ENCODE measurements at places on chromosomes 7 and 10.

GRCh38 chr10:25869067-25869591, 64.9 kb upstream of the MYO3A start:
- no peaks in the 10 kb centered on the region for H3K4me1 ChIP-seq
- H3K36me3 ChIP-seq = no peaks in the 10 kb centered on the region
- no peak overlapping the region for H3K4me3 ChIP-seq
- no peaks in the 10 kb centered on the region for H3K27me3 ChIP-seq
- DNase-seq = no peak

GRCh38 chr7:7944619-7945282, 23.8 kb upstream of the GLCCI1 start:
- no peak overlapping the region for H3K4me3 ChIP-seq
- no peak overlapping the region for H3K27ac ChIP-seq
- H3K36me3 ChIP-seq = no peaks in the 10 kb centered on the region
- DNase-seq = no peak

DNA sequence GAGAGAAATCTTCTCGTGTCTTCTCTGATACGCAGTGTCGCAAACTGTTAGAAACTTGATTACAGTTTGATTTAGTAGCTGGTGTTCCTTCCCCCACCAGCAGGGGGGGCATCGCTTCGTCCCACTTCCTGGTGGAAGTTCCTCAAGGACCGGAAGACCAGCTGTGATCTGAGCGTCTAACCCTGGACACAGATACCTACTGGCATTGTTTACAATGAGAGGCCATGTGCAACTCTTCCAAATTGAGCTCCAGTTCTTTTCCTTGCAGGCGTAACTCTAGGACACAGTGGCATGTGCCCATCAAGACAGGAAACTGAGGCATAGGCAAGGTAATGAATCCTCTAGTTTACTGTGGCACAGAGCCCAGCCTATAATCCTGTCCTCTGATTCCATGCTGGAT, 219.0 kb downstream of the CCDC3 start:
- H3K36me3 ChIP-seq = no peaks in the 10 kb centered on the region
- no peaks in the 10 kb centered on the region for H3K27me3 ChIP-seq
- H3K27ac ChIP-seq = no peak overlapping the region
- H3K4me3 ChIP-seq = no peak overlapping the region

GRCh38 chr10:133527771-133528271, 658 bp downstream of the CYP2E1 start:
- H3K27me3 ChIP-seq = peaks cover 73% of the 10 kb centered on the region
- H3K4me3 ChIP-seq = peak overlapping the region; percentile 58
- no peak overlapping the region for H3K27ac ChIP-seq
- no peak for DNase-seq
- peaks cover 26% of the 10 kb centered on the region for H3K4me1 ChIP-seq

GRCh38 chr10:11209830-11210181, 192.1 kb downstream of the CELF2 start:
- H3K27me3 ChIP-seq = no peaks in the 10 kb centered on the region
- peak overlapping the region; percentile 58 for H3K27ac ChIP-seq
- DNase-seq = no peak
- peaks cover 97% of the 10 kb centered on the region for H3K4me1 ChIP-seq
- no peaks in the 10 kb centered on the region for H3K36me3 ChIP-seq

DNA sequence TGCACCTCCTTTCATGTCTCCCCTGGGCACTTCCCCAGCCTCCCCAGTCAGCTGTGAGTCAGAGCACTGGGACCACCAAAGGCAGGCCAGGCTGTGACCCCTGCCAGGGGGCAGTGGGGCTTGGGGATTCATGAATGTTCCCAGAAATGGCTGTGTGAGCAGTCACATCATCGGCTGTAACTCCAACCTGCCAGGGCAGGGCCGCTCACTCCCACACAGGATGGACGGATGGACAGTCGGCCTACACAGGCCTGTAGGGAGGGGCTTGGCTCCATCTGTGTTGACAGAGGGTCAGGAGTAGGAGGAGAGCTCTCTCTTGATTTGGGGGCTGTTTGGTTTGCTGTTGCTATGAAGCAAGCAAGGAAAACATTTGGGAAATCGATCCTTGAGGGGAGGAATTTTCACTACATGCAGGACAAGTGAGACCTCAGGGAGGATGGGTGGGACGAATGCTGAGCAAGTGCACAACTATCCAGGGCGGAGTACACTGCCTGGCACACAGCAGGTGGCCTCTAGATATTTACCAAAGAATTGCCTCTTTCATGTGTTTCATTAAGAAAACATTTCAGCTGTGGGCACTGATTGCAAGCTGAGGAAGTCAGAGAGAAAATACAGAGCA, 2.9 kb upstream of the IGFBP1 start:
- H3K27ac ChIP-seq = no peak overlapping the region
- no peak overlapping the region for H3K4me3 ChIP-seq
- no peak for DNase-seq
- H3K27me3 ChIP-seq = peaks cover 91% of the 10 kb centered on the region
- H3K4me1 ChIP-seq = peaks cover 10% of the 10 kb centered on the region
- no peaks in the 10 kb centered on the region for H3K36me3 ChIP-seq

Measured in left ventricle myocardium inferior (tissue), 1 donor.